AG08395 (cell line): ENCODE measurements at places on chromosomes 12 and 14.

DNA sequence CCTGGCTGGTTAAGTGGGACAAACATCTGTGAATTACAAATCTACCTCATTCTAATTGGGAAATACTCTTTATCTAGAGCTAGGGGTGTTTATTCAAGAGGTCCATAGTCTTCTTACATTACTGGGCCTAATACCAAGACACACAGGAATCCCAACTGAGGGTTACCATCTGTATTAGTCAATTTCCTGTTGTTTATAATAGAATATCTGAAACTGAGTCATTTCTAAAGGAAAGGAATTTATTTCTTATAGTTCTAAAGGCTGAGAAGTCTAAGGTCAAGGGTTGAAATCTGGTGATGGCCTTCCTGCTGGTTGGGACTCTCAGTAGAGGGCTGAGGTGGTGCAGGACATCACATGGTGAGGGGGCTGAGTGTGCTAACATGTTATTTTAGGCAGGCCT, 36.0 kb downstream of the RTRAF start:
- DNase-seq = peak; percentile 71

DNA sequence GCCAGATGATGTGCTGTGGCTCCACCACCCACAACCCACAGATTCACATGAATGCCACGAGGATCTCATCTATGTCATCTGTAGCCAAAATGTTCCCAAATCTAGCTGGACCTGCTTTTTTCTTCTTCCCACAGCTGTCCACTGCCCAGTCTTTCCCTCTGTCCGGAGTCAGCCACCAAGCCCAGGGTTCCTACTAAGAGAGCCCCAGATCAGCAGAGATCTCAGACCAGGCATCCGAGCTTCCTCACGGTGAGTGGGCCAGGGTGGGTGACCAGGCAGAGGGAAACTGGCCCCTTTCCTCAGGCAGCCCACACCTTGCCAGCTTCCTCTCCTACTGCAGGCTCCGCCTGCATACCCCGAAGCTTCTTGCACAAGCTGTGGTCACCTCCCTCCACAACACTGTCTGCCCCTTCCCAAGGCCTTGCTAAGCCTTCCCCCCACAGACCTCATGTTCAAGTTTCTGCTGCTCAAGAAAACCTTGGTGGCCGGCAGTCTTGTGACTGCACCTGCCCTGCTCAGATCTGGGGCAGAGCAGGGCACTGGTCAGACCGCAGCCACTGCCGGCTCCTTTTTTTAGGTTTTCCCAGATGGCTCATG, 81.4 kb downstream of the ACTN1 start:
- no peak for DNase-seq

GRCh38 chr12:46158501-46158900, 110.3 kb downstream of the SLC38A1 start:
- DNase-seq = no peak

DNA sequence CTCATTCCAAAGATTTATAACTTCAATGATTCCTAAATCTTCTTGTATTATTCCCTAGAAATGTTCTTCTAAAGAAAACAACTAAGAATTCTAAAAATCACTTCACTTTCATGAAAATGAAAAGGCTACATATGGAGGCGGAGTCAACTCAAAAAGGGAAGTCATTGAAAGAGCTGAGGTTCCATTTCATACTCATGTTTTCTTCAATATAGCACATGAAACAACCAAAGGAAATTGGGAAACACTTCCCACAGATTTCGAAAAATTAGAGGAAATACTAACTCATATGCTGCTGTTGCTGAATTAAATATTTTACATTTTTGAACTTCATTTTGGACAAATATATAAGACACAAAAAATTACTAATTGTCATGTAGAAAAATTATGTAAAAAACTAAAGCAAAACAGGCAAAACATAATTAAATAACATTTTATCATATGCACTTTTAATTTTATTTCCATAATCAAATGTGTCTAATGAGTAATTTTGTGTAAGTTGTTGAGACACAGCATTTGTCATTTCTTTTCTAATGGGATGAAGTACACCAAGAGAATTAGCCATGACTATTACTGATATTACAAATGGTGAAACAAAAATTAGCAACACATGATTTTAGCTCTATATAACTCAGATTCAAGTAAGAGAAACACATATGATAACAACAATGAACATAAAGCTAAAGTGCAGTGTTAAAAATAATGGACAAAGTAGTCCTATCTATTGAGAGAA, at the start of gene CD163:
CD163 (minus strand) TSS at position 92 of the 730 bp plus-strand sequence; CDS start at position 5, 87 bp downstream.
- DNase-seq = no peak

DNA sequence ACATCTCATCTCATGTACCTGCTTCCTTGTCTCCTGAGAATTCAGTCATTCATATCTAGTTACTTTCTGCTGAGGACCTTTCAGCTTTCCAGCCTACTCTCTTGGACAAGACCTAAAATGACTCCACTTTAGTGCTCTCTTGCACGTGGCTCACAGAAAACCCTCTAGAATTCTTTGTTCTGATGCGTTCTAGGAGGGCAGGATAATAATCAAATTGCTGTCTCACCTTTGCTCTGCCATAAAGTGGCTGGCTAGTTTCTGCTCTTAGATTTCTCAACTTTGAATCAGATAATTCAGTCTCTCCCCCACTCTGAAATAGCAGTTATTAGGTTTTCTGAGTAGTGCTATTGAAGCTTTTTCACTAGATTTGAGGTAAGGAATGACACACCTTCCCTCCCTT, 429.5 kb upstream of the FBXO33 start:
- DNase-seq = no peak

- no peak for DNase-seq
Observed at GRCh38 chr12:116313194-116313927, 35.9 kb upstream of the MED13L start.

DNA sequence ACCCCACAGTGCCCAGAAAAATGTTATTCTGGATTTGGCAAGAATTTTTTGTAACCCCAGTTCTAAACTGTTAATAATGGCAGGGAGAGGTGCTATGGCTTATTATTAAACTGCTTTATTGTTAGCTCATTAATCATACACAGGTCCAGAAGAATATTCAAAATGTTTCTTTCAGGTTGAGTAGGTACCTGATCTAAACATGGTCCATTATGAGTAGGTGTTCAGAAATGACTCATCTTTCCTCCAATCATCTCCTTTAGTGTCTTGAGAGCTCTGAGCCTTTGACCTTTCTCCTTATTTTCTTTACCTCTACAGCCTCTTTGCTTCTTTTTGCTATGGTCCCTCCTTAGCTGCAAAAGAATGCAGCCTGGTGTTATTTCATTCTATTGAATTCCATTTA, 211.0 kb upstream of the GARIN6 start:
- DNase-seq = no peak

GRCh38 chr12:79397609-79398008, 293.2 kb downstream of the PAWR start:
- no peak for DNase-seq

DNA sequence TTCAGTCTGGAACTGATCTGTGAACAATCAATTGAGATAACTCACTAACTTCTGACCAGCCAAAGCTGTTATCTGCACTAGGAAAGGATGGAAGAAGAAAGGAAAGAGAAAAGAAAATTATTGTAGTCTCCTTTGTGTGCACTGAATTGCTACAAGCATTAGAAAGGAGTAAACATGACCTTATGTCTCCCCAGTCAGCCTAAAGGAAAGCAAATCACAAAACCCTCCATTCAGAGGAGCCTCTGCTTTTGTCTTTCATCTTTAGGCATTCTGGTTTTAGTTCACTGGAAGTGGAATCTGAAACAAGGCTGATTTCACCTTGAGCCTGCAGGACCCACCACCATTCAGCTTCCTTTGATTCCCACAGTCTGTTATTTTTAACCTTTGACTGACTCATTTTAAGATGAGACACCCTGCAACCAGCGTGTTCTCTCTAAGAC, 26.0 kb downstream of the TBX3 start:
- DNase-seq = no peak

DNA sequence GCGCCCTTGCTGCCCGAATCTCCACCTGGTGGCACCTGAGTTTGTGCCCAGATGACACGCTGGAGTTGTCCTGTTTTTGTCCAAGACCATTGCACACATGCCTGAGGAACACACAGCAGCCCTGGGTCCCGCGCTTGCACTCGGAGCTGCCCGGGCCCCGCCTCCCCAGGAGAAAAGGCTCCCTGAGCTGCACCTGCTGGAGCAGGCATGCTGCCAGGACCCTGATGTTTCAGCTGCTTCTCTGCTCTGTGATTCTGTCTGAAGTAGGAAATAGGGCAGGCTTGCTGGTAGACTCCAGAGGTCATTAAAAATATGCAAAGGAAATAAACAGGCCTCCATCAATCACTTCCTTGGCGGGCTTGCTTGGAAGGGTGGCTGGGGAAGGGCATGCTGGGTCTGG, 271.6 kb downstream of the CACNA1C start:
- DNase-seq = no peak

- peak; percentile 63 for DNase-seq
Observed at GRCh38 chr12:47770086-47770726, 2.8 kb upstream of the SLC48A1 start.

DNA sequence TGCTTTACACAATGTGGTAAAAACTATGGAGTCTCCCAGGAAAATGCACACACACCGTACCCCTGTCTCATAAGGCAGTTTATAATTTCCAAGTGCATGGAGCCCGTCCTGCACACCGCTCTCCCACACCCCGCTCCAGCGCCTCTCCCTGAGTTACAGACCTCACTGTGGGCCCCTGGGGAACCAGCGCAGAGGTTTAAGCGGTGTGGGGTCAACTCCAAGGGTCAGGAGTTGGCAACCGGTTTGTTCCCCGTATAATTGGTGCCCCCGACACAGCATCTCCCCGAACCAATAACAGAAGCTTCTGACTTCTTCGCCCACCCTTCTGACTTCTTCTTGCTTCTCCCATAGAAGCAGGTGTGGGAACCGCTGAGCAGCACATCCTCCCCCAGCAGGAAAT, 58.4 kb upstream of the DDX11 start:
- DNase-seq = no peak

DNA sequence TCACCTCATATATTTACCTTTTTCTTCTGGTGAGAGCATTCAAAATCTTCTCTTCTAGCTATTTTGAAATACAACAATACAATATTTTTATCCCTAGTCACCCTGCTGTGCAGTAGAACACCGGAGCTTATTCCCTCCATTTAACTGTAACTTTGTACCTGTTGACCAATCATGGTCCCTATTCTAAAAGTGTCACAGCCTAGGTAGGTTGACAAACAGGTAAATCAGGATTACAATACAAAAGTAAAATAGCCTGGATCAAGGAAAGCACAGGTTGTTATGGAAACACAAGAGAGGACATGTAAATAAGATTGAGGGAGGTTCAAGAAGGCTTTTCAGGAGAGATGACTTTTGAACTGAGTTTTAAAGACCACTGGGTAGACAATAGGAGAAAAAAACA, 670.9 kb downstream of the DIO2 start:
- no peak for DNase-seq

- peak; percentile 35 for DNase-seq
Observed at GRCh38 chr14:76236172-76237130, 84.7 kb downstream of the GPATCH2L start.

GRCh38 chr14:23938823-23939222, 14.7 kb upstream of the DHRS4 start:
- DNase-seq = no peak

- peak; percentile 25 for DNase-seq
Observed at GRCh38 chr12:69630191-69630590, 19.5 kb upstream of the LRRC10 start.

DNA sequence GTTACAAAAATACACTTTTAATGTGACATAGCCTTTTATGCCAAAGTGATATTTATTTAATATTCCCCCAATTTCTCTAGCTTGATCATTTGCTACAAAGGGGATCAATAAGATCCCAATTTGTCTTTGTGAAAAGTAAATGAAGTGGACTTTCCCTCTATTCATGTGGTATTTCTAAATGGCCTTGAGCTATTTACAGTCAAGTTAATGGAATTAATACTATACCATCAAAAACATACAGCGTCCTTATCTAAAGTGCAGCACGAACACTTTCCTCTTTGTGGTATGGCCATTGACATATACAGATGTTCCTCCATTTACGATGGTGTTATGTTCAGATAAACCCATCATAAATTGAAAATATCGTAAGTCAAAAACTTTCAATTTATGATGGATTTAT, 23.2 kb downstream of the CFL2 start:
- DNase-seq = no peak
